ENCODE measurements at places on chromosomes 5 and 9.

DNA sequence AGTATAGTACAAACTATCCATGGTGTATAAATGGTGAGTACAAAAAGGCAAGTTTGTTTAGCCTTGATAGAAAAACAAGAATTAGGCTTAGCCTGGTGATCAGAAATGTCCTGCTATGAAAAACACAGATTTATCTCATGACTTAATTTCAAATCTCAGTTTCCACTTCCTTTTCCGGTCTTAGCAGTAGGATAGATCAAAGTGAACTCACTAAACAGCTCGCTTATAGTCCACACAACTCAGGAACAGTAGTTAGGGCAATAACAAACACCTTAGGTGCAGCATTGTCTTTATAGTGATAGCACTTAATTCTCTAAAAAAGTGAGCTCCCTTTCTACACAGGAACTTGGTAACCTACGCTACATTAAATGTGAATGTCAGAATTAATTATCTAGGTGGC, 11.4 kb downstream of the GOLGA1 start:
- no peak for DNase-seq

GRCh38 chr5:172133359-172134029, 54.5 kb downstream of the STK10 start:
- peak; percentile 67 for DNase-seq

- no peak for DNase-seq
These were observed 26.8 kb downstream of the GRIA1 start for GRCh38 chr5:153517241-153517611.

DNA sequence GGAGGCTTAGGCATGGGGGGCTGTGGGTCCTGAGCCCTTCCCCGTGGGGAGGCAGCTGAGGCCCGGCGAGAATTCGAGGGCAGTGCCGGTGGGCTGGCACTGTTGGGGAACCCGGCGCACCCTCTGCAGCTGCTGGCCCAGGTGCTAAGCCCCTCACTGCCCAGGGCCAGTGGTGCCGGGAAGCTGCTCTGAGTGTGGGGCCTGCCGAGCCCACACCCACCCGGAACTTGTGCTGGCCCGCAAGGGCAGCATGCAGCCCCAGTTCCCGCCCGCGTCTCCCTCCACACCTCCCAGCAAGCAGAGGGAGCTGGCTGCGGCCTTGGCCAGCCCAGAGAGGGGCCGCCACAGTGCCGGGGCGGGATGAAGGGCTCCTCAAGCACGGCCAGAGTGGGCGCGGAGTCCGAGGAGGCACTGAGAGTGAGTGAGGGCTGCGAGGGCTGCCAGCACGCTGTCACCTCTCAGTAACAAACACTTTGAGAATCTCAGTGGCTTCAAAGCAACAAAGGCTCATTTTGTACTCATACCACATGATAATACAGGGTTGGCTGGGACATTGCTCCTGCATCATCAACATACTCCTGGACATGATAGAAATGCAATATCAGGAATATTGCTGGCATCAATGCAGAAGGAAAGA, 265.7 kb upstream of the ANKRD55 start:
- no peak for DNase-seq

- DNase-seq: no peak
These were observed 38.4 kb upstream of the PLEKHG4B start for GRCh38 chr5:53381-54174.

- no peak for DNase-seq
These were observed 6.0 kb upstream of the CCNJL start for GRCh38 chr5:160318409-160318808.

DNA sequence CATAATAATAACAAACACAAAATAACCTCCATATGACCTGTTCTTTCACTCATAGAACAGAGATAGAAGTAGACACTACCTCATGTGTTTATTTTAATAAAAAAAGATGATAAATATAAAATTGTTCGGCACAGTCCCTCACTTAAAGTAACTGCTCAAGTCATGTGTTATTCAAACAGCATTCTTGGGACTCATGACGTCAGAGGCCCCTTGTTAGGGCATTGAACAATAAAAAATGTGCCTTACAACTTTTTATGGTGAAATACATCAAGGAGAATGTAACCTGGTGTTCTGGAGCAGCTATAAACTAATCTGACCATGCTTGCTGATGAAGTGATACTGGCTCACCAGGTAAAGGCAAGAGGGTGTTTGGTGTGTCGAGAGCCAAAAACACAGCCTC, 12.2 kb upstream of the NDFIP1 start:
- DNase-seq: no peak

GRCh38 chr5:20276959-20277263, 288.9 kb upstream of the CDH18 start:
- no peak for DNase-seq

- DNase-seq: no peak
These were observed 27.0 kb downstream of the TPPP start for GRCh38 chr5:665956-666711.

DNA sequence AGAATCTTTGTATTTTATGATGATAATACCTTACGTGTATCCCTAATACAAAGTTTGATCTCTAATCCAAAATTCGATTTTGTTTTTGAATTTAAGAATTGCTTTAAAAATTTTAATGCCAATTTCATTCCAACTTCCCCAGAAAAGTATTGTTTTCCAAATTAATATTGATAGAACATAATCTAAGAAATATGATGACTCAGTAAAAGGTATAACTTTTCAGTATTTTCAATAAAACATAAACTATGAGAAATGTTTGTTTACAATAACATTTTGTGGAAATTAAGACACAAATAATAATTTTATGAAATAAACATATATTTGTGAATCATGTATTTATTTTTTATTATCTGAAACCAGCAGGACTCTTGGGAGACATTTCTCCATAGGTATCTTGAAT, 931.6 kb downstream of the EFNA5 start:
- no peak for DNase-seq

GRCh38 chr5:172170251-172170701, 17.7 kb downstream of the STK10 start:
- no peak for DNase-seq

- peak; percentile 57 for DNase-seq
These were observed 69.9 kb downstream of the CYFIP2 start for GRCh38 chr5:157335534-157336422.

DNA sequence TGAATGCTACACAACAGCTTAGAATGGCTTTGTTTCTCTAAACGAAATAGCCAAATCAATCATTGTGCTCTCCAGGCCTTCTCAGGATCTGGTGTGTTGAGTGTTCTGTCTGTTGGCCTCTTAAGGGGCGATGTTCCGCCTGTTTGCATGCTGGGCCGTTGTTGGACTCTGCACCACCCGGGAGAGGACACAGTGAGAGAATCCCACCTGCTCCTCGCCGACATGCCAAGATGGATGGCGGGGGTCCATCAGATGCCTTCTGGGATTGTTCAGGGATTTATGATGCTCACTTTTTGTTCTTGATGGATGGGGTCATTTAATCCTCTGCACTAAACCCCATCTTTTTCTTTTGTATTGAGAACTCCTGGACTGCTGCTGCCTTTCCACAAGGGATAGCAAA, 159.9 kb downstream of the NTRK2 start:
- no peak for DNase-seq

DNA sequence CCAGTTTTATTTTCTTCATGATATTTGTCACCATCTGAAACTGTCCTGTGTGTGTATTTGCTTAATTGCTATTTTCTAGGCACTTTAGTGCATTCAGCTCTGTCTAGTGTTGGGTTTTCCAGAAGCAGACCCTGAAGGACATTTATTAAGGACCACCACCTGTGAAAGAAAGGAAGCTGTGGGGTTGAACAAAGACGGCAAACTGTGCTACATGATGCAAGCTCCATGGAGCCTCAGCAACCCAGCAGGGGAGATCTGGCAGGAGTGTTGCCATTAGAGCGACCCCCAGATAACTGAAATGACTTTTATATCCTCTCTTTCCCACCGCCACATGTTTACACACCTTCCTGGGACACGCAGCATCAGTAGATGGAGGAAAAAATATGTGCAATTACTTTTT, 125.5 kb downstream of the GABRB2 start:
- DNase-seq: no peak

DNA sequence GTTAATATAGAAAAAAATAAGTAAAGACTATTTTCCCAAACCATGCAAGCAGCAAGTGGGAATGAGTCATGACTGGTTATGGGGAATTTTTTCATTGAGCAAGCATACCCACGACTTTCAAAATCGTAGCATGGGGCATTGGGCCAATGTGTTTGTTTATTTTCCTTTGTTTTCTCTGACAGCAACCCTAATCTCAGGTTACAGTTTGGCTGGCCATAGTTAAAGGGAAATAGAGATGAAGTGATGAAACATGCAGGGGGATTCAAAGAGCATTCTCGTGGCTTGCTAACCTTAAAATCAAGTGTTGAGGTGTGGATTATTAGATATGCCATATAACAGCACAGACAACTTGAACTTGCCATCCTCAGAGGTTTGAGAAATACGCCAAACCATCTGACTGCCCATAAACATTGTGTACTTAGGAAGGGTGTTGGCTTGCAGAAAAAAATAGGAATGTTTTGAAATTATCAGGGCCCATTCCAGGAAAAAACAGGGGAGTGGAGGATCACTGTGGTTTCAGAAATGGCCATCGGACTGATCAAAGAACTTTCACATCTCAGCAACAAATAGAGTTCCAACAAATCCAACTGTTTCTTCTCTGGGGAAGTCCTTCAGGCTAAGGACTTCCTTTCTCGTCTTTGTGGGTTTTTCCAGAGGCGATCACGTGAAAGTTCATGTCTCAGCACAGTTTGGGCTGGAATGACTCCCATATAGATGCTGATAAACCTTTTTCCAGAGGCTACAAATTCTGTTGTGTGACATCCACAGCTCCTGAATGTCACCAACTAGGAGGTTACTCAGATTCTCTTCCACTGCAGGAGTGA, 259.1 kb downstream of the SYK start:
- DNase-seq: peak; percentile 98

GRCh38 chr5:132076983-132077382, 3.4 kb downstream of the CSF2 start:
- DNase-seq: no peak

DNA sequence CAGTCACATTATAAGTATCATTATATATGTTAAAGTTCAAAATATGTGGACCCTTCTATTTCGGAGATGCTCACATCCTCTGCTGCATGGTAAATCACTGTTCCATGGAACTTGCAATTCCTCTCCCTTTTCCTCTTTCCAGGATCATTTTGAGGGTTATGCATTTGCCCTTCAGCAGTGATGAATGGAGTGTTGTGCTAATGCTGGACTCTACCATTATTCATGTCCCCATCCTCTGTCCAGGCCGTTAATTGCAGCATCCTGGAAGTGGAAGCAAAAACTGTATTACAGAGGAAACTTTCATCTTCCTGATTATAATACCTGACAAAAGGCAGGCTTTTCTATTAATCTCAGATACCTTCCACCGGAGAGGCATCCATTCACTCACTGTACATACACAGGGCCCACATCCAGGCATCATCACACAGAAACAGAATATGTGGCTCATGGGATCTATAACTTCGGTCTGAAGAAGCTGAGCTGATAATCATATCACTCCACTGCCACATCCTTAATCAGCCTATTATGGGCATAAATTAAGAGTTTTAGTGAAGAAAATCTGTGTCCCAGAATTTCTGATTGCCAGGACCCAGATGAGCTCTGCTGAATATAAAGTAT, 65.0 kb upstream of the ACO1 start:
- no peak for DNase-seq

- DNase-seq: no peak
These were observed 83.6 kb downstream of the SMC2 start for GRCh38 chr9:104177676-104178075.

- DNase-seq: no peak
These were observed 3.0 kb upstream of the ARRDC3 start for GRCh38 chr5:91386120-91386519.

DNA sequence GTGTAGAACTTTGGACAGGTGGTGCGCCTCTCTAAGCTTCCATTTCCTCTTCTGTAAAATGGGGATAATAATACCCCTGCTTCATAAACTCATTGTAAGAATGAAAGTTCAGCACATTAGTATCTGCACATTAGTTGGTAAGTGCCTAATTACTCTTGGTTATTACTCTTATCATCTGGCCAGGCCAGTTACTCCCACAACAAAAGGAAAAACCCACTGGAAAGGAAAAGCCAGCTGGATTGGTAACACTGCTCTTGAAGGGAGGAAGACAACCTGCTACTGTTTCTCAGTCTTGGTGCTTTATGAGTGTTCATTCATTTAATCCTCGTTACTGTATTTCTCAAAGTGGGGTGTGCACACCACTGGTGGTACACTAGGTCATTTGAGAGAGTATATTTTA, 251.4 kb downstream of the ARHGAP26 start:
- DNase-seq: no peak

DNA sequence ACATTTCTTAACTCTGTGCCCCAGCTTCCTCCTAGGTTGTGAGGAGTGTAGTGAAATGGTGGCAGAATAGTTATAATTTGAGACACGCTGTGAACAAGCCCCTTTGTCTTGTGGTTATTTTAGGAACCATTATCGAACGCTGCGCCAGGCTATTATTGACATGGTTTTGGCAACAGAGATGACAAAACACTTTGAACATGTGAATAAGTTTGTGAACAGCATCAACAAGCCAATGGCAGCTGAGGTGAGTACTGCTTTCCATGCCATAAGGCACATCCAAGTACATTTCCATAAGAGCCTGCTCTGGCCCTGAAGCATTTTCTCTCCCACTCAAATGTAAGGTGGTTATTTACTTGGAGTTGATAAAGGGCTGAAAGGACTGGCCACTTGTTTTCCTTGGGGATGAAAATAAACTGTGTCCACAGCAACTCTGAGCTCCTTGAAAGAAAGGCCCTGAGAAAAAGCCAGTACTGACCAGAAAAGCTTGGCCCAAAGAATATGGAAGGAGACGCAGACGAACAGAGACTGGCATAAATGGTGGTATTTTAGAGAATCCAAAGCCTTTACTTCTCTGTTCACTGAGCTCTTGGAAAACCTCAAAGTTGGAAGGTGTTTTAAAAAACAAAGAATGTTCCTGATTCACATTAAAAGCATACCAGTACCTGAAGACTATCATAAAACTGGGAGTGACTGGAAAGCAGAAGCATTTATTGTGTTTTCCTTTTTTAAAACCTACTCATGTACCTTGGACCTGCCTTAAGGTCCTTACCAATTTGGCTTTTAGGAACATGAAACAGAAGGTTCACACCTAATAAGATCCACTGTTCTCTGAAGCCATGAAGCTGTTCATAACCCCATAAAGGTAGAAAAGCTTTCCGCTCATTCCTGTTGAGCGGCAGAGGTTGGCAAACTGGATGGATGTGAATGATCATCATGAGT, 72.2 kb downstream of the WDR41 start:
- no peak for DNase-seq

- peak; percentile 95 for DNase-seq
These were observed 2.4 kb downstream of the CARD19 start for GRCh38 chr9:93098236-93098946.
